ENCODE measurements at places on chromosomes 3 and 15.
A peak's percentile ranks its signal among the peaks of the same experiment; 100 is the strongest.

DNA sequence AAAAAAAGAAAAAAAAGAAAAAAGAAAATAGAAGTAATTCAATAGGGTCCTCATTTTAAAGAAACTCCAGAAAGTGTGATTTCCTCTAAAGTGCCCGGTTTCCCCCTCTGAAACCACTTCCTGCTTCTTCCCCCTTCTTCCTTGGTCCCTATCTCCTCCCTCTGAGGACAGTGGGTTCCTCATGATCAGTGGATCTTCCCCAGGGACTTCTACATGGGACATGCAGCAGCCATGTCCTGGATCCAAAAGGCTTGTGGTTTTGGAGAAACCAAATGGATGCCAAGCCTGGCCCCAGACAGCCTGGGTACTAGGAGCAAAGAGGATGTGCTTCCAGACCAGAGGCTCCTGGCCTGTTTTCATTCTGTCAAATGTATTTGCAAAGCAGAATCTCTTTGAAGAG is 26.6 kb upstream of the SMAD6 start:
- no peak for DNase-seq
- H3K4me3 ChIP-seq, result no peak overlapping the region
- H3K27me3 ChIP-seq, result no peaks in the 10 kb centered on the region
- peaks cover 9% of the 10 kb centered on the region for H3K4me1 ChIP-seq

- peaks cover 77% of the 10 kb centered on the region for H3K4me1 ChIP-seq
- peak; percentile 37 for DNase-seq
- H3K27me3 ChIP-seq, result no peaks in the 10 kb centered on the region
- peaks cover 45% of the 10 kb centered on the region for H3K36me3 ChIP-seq
- peak overlapping the region; percentile 100 for H3K27ac ChIP-seq
Observed at GRCh38 chr15:85691350-85692240, 103.1 kb downstream of the KLHL25 start.

DNA sequence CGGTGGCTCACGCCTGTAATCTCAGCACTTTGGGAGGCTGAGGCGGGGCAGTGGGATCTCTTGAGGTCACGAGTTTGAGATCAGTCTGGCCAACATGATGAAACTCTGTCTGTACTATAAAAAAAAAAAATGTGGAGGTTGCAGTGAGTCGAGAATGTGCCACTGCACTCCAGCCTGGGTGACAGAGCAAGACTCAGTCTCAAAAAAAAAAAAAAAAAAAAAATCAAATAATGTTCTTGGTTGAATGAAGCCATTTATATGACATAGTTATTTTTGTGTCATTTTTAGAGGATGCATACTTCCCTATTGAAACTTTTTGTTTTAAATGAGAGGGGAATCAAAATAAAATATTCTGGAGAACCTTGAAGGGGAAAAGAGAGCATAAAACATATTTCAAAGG is 3.1 kb downstream of the HMCES start:
- no peak for DNase-seq
- H3K36me3 ChIP-seq, result peaks cover 45% of the 10 kb centered on the region
- peaks cover 67% of the 10 kb centered on the region for H3K4me1 ChIP-seq
- peak overlapping the region; percentile 65 for H3K4me3 ChIP-seq

DNA sequence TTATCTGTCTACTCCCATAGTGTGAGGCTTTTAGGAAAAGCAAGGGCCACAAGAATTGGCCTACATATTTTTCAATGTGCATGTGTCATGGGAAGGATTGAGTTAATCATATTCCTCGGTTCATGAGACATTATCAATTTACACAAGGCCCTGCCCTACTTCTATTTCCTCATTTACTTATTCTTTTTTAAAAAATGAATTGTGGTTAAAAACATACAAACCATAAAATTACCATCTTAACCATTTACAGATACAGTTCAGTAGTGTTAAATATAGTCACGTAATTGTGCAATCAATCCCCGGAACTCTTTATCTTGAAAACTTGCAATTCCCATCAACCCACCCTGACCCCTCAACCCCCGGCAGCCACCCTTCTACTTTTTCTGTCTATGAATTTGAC is 284.0 kb upstream of the GADL1 start:
- DNase-seq, result no peak
- no peak overlapping the region for H3K4me3 ChIP-seq
- H3K27me3 ChIP-seq, result no peaks in the 10 kb centered on the region

DNA sequence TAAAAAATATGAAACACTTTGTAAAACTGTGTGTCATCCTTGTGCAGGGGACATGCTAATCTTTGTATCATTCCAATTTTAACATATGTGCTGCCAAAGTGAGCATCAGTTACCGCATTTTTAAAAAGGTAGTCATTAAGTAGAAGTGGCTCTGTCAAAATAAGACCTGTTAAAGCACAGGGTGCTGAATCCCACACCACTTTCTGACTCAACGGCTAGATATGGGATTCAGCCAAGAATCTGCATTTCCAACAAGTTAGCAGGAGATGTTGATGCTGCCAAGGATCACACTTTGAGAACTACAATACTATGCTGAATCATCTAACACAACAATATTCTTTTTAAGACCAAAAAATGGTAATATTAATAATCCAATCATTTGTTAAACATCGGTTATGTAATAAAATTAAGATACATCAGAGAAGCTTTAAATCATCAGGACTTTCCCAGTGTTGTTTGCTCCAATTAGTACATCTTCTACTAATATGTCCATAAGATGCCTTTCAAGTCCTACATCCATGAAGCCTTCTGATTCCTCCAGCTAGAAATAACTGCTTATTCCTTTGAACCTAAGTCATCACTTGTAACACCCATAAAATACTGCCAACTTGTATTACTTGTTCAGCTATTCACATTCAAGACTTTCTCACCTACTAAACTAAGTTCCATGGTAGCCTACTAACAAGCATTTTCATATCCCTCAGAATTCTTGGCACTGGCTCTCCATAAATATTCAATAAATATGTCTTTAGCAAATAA is 71.1 kb downstream of the TBL1XR1 start:
- H3K4me1 ChIP-seq, result peaks cover 73% of the 10 kb centered on the region
- H3K36me3 ChIP-seq, result peaks cover 54% of the 10 kb centered on the region
- H3K4me3 ChIP-seq, result no peak overlapping the region
- H3K27me3 ChIP-seq, result no peaks in the 10 kb centered on the region
- no peak overlapping the region for H3K27ac ChIP-seq
- DNase-seq, result no peak

DNA sequence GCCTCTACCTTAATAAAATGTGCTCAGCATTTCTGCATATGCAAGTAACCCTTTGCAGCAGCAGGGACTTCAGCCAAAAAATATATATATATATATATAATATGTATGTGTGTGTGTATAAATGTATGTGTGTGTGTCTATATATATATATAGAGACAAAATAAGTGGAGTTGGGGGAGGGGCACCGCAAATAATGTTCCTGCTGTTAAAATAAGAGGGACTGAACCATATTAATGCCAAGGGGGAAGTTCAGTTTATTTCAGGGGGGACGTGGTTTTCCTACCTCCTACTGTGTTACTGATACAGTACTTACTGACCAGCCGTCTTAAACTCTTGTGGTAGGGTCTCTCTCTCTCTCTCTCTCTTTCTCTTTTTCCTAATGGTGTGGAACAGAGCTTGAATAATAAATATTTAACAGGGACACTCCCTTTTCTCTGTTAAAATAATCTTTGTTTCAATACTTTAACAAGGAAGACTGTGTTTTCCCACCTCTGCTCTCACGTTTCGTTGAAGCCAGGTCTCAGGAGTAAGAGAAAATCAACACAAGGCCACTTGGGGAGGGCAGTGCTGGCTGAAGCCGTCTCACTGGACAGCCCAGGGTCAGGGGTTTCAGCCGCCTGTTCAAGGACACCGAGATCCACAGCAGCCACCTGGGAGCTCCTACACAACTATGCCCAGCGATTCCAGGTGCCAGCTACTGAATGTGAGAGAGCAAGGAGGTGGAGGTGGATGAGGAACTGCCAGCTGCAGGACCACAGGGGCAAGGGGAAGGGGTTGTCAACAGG is 42.8 kb upstream of the ADAMTSL3 start:
- H3K4me1 ChIP-seq, result no peaks in the 10 kb centered on the region
- H3K36me3 ChIP-seq, result no peaks in the 10 kb centered on the region
- H3K4me3 ChIP-seq, result no peak overlapping the region

GRCh38 chr15:98856532-98856907 is 151.1 kb downstream of the PGPEP1L start:
- H3K4me1 ChIP-seq, result peaks cover 61% of the 10 kb centered on the region
- H3K36me3 ChIP-seq, result no peaks in the 10 kb centered on the region
- H3K27me3 ChIP-seq, result no peaks in the 10 kb centered on the region

- no peak overlapping the region for H3K27ac ChIP-seq
- H3K27me3 ChIP-seq, result peaks cover 21% of the 10 kb centered on the region
- peaks cover 10% of the 10 kb centered on the region for H3K4me1 ChIP-seq
- DNase-seq, result no peak
- no peak overlapping the region for H3K4me3 ChIP-seq
Observed at GRCh38 chr3:44100298-44100695, 141.4 kb upstream of the TOPAZ1 start.

DNA sequence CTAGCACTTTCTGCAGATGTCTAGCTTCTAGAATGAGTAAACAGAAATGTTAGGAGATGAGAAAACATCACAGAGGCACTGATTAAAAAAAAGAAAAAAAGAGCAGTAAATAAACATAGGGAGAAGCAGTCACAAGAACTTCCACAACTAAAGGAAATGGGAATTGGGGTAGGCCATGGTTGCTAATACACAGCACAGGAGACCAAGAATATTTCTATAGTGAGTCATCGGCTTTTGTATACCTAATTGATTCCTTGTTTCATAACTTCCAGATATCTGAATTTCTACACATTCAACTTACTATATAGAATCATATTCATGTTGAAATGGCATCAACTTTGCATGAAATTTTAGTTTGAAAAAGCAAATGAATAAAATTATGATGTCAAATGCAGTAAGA is 47.3 kb upstream of the TCF12 start:
- H3K36me3 ChIP-seq, result no peaks in the 10 kb centered on the region
- no peak overlapping the region for H3K27ac ChIP-seq
- no peaks in the 10 kb centered on the region for H3K4me1 ChIP-seq
- no peaks in the 10 kb centered on the region for H3K27me3 ChIP-seq
- H3K4me3 ChIP-seq, result no peak overlapping the region
- DNase-seq, result no peak

DNA sequence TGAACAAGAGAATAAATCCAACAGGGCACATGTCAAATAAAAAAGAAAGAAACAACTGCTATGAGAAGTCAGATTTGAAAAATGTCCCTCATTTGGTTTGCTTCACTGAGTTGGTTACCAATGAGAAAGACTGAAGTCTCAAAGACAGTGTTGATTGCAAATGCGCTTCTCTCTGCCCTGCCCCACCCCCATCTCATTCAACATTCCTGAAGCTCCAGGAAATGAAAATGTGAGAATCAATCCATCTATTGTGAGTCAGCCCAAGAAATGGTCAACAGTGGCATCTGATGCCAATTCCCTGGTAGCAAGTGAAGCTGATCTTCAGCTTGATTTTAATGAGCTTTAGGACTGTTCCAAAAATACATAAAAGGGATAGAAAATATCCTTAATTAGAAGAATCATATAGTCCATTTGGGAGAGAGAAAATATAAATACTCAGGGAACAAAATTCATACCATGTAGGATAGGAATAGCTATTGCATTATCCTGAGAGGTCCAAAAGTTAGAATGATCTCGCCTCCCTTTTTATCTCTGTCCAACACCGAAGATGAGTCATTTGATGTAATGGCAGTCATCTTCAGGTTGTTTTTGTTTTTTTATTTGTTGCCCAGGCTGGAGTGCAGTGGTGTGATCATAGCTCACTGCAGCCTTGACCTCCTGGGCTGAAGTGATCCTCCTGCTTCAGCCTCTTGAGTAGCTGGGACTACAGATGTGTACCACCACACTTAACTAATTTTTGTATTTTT is 200.3 kb upstream of the UMPS start:
- H3K27ac ChIP-seq, result no peak overlapping the region
- no peak for DNase-seq
- no peaks in the 10 kb centered on the region for H3K4me1 ChIP-seq
- no peak overlapping the region for H3K4me3 ChIP-seq
- H3K27me3 ChIP-seq, result peaks cover 24% of the 10 kb centered on the region

DNA sequence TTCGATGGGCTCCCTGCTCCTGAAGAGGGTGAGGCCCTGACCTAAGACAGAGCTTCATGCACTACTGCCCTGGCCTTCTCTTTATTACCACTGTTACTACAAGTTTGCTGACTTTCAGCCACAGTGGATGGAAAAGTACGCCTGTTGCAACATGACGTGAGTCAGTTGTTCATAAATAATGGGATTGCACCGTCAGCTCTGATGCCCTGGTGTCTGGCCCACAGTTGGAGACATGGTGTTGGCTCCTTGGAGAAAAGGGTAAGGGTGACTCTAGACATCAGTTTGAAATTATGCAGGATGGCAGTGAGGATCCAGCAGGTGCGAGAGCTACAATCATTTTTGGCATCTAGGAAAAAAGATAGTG is 5.5 kb downstream of the PAQR5 start:
- H3K27me3 ChIP-seq, result peaks cover 47% of the 10 kb centered on the region
- DNase-seq, result no peak
- H3K27ac ChIP-seq, result no peak overlapping the region
- no peak overlapping the region for H3K4me3 ChIP-seq

- H3K27me3 ChIP-seq, result peaks cover 3% of the 10 kb centered on the region
- no peaks in the 10 kb centered on the region for H3K4me1 ChIP-seq
- H3K27ac ChIP-seq, result no peak overlapping the region
- H3K4me3 ChIP-seq, result no peak overlapping the region
Observed at GRCh38 chr3:57518276-57518915, 25.7 kb downstream of the DNAH12 start.

DNA sequence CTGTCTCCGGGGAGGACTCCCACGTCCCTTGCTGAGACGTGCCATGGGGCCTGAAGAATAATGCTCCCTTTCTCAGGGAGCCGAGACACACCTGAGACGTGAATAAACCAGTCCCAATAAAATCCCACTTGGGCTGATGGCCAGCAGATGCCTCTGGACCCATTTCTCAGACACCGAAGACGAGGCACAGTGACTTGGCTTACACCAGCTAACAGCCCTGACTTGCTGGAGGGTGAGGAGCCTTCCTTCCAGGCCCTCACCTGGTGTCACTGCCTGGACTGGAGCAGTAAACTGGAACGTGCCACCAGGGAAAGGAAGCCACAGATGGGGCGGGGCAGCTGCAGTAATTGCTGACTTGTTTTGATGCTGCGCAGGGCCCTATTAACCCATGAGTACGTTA is 189.7 kb downstream of the PDZRN3 start:
- H3K27me3 ChIP-seq, result peaks cover 5% of the 10 kb centered on the region
- no peak for DNase-seq
- no peak overlapping the region for H3K27ac ChIP-seq

GRCh38 chr3:117572786-117573185 is 863.2 kb downstream of the TUSC7 start:
- no peak overlapping the region for H3K27ac ChIP-seq
- H3K36me3 ChIP-seq, result no peaks in the 10 kb centered on the region

DNA sequence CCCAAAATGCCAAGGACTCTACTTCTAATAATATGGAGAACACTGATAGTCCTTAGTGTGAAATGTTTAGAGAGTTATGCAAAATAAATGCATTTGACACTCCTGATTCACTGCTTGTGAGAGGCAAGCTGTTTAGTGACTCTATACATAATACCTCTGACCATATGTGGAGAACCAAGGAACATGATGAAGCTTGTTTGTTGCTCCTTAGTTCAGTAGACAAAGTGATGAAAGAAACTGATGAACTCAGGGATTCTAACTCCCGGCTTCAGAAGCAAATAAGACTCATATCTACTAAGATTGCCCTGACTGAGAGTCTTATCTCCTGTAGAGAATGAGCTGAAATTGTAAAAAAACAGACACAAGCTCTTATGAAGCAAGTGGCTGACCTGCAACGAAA is 41.3 kb downstream of the PEX5L start:
- H3K4me1 ChIP-seq, result no peaks in the 10 kb centered on the region
- H3K27me3 ChIP-seq, result no peaks in the 10 kb centered on the region
- no peaks in the 10 kb centered on the region for H3K36me3 ChIP-seq
- no peak overlapping the region for H3K27ac ChIP-seq
- H3K4me3 ChIP-seq, result no peak overlapping the region

- H3K36me3 ChIP-seq, result no peaks in the 10 kb centered on the region
- H3K4me3 ChIP-seq, result no peak overlapping the region
- H3K4me1 ChIP-seq, result peaks cover 23% of the 10 kb centered on the region
- H3K27ac ChIP-seq, result no peak overlapping the region
Observed at GRCh38 chr15:63045465-63045840, 2.9 kb downstream of the TPM1 start.

All from activated naive CD8-positive, alpha-beta T cell treated with anti-CD3 and anti-CD28 coated beads, Interleukin-2, amount 50 U/mL, for 24 hours (primary cell).